ENCODE measurements at places on chromosomes 12 and 14.

DNA sequence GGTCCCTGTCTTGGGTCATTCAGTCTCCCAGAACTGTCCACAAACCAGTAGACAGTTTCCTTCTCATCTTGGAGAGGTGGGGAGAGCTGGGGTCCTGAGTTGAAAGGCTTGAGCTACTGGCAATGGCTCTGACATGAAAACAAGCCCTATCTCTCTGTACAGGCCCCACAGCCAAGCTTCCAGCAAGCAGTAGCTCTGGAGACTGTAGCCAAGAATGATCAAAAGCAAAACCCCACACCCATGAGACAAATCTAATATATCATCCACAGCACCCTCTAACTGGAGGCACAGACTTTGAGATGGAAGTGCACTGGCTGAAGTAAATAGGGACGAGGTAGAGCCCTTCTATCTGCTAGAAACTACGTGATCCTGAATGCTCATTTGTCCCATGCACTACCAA lies 40.9 kb downstream of the RERG start:
- no peak for DNase-seq

- DNase-seq = no peak
Measured at GRCh38 chr12:49863946-49864797, 21.3 kb upstream of the BCDIN3D start.

- DNase-seq = no peak
Measured at GRCh38 chr14:100538351-100539002, 48.7 kb downstream of the BEGAIN start.

GRCh38 chr12:126719912-126720705 lies 1546.9 kb upstream of the TMEM132C start:
- DNase-seq = no peak

DNA sequence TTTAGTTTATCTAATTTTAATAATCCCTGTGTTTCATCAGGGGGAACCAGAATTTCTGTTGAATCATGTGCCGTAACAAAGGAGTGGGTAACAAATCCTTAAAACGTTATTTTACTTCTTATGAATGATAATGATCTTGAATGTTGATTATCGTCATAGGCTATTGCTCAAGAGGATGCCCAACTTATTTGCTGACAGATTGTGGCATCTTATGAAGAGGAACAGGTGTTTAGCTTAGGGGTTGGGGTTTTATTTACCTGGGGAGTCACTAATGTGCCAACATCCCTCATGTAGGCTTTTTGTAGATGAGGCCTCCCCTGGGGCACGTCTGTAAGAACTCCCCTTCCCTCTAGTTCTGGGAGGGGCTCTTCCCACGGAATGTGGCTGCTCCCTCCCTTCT lies 32.4 kb upstream of the TMX1 start:
- no peak for DNase-seq

GRCh38 chr14:71029236-71029781 lies 122.0 kb downstream of the PCNX1 start:
- no peak for DNase-seq

DNA sequence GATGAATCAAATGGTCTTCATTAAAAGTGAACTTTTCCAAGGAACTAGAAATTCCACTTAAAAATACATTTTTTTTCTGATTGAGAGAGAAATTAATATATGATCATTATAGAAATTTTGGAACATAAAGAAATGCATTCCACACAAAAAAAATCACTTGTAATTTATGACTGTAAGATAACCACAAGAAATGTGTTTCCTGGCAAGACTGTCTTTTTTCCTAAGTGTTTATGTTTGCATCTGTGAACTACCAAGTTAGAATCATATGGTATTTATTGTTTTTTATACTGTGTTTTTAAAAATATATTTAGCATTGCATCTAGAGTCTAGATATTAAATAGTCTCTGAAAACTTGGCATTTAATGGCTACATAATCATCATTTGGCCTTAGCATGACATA lies 726.8 kb downstream of the BCL11B start:
- DNase-seq = no peak

GRCh38 chr12:131805421-131805820 lies 22.8 kb upstream of the MMP17 start:
- no peak for DNase-seq

DNA sequence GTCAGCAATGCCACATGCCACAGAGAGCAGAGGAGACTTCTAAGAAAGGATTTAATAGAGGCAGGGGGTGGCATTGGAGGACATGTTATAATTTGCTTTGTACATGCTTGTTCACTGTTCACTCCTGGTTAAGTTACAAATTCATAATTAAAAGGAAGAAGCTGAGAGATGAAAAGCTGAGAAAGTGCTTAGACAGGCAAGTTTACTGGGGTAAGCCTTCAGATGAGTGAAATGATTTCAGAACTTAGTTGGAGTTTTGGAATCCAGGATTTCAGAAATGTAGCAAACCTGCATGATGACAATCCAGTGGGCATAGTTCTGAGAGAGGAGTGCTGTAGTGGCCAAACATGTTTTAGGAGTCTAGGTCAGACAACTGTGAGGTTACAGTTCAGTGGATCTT lies 67.3 kb upstream of the FBXO33 start:
- DNase-seq = no peak

GRCh38 chr12:132629330-132629729 lies 10.8 kb downstream of the P2RX2 start:
- no peak for DNase-seq

DNA sequence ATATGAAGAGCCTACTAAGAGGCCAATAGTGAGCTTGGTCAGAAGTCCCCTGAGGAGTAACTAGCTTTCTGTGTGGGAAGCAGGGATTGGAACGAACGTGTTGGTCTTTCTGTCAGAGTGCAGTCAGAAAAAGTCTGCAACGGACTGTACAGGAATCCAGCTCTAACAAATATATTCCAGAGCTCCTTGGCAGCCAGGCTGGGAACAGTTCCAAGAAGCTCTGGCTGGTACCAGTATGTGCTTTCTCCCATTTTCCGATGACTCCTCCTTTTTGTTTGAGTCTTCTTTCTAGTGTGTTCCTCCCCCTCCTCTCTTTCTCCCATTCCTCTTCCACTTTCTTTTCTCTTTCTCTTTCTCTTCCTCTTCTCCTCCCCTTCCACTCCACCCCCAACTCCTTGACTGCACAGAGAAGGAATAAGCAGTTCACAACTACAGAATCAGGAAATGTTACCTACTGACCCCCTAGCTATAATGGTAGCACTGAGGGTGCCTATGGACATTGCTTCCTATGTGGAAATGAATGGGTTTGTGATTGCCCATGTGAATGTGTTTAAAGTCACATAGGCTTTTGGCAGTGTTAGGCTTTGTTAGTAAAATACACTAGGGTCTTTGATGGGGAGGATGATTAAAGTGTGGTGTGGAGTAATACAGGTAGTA lies 59.9 kb downstream of the TTLL5 start:
- DNase-seq = peak; percentile 48

- DNase-seq = peak; percentile 38
Measured at GRCh38 chr14:72962829-72963312, 36.6 kb downstream of the DCAF4 start.

DNA sequence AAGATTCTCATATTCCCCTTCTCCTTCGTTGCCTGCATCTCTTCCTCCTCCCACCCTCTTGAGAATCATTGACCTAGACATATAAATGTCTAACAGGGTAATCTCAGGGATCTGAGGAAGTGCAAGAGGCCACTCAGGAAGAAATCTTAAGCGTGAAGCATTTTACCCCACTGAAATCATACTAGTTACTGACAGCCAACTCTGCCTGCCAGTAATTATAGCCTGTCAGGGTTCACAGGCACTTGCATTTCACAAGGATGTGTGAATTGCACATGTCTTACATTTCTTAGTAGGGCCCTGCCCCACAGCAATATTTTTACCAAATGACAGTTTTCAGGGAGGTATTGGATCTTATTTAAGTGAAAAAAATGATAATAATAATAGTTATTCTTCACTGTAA lies 127.2 kb downstream of the SLC15A5 start:
- no peak for DNase-seq

- peak; percentile 28 for DNase-seq
Measured at GRCh38 chr12:53677016-53677799, 1.3 kb upstream of the ATP5MC2 start.

DNA sequence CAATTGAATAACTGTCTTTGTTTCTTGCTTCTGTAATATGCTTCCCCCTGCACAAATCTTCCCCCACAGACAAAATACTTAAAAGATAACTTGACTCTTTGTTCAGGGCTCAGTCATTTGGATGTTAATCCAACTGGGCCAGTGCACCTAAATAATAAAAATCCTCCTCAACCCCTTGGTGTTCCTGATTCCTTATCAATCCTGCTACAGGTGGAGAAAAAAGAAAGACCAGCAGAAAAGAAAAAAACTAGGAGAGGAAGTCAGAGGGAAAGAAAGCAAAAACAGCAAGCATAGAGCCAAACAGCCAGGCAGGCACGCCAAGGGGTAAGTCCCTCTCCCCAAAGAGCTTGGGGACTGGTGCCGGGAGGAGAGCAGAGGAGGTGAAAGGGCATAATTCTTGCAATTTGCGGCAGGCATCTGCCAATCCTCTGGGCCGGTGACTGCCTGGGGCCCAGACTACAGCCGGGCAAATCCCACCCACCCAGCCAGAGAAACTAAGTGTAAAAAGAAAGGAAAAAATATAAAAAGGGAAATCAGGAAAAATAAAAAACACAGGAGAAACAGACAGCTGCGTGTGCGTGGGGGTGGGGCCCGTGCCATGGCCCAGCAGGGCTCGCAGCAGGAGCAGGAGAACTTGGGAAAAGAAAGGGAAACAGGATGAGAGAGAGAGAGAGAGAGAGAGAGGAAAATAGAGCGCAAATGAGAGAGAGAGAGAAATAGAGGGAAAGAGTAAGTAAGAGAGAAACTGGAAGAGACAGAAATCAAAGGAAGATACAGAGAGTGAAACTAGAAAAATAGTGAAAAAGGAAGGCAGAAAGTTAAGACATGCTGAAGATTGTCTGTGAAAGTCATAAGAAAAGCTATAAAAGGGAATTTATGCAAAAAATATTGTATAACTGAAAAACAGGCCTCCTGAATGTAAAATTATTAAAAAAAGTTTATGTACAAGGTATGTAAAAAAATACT lies 21.4 kb downstream of the KLRK1 start:
- DNase-seq = no peak

GRCh38 chr12:115203701-115204100 lies 519.7 kb upstream of the TBX3 start:
- peak; percentile 21 for DNase-seq

- peak; percentile 3 for DNase-seq
Measured at GRCh38 chr12:3725388-3726115, 27.4 kb downstream of the CRACR2A start.

DNA sequence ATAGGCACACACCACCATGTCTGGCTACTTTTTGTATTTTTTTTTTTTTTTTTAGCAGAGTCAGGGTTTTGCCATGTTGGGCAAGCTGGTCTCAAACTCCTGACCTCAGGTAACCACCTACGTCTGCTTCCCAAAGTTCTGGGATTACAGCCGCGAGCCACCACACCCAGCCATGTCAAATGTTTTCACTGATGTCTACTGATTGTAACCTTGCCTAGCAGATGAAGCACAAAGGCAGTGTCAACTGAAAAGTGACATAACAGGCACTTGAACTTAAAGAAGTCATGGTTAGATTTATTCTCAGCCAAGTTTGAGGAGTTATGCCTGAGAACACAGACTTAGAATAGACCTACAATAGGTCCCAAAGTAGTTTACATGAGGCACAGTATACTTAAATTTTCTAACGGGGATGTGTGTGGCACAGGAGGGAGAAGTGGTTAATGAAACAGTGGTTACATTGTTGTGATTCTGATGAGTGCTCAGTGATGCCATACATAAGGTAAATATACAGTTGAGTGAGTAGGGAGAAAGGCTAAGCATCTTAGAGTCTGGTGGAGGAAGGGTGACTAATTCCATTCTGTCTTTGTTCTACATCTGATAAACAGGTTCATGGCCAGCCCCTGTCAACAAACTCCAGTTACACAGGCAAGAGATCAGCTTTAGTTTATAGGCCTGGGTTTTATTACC lies 12.6 kb upstream of the RNASE4 start:
- DNase-seq = no peak

DNA sequence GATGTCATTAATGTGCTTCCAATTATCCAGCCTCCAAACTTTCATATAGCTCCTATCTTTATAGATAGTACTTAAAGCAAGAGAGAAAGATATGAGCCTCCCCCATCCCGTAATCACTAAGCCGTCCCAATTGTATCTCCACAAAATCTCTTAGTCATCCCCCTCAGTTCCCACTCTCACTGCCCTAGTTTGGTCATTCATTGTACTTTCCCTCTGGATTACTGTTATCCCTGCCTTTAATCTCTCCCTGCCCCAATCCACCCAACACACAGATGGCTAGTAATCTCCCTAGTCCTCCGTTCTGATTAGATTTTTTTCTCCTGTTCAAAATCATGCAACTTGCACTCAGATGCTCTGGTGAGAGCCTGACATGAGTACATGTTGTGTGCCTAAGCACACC lies 5.4 kb upstream of the BCAT1 start:
- DNase-seq = no peak

DNA sequence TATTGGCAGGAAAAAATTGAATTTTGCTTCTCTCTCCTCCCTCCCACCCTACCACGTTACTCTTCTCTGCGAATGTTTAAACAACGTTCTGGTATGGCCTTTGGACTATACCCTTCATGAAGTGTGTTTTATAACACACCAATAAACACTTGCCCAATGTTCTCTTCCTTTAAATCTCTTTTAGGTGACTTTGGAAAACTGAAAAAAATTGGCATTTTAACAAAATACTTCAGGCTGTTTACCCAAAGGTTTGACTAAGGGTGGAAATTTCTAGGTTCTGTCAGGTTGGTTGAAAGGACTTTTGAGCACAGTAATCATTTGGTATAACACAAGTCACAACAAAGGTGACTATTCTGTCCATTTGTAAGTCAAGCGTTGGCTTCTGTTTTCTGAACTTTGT lies 446.8 kb downstream of the AEBP2 start:
- no peak for DNase-seq

DNA sequence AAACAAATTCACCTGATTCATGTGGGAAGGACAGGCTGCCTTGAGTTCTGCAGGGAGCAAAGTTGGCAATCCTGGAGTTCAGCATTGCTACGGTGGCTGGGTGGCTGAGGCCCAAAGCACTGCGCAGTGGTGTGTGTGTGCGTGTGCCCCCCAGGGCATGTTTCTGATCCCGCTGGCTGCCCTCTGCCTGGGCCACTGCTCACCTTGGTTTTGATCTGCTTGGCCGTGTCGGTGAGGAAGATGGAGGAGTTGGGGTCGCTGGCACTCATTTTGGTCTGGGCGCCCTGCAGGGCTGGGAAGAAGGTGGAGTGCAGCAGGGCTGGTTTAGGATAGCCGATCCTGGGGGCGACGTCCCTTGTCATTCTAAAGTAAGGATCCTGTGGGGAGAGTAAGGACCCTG lies 19.1 kb downstream of the SLC25A47 start:
- DNase-seq = no peak

Measured in adipocyte (in vitro differentiated cells).